HuH-7 (cell line): ENCODE measurements at places on chromosomes 3 and 15.

GRCh38 chr3:71414189-71414927 is 169.2 kb downstream of the FOXP1 start:
- DNase-seq: no peak

DNA sequence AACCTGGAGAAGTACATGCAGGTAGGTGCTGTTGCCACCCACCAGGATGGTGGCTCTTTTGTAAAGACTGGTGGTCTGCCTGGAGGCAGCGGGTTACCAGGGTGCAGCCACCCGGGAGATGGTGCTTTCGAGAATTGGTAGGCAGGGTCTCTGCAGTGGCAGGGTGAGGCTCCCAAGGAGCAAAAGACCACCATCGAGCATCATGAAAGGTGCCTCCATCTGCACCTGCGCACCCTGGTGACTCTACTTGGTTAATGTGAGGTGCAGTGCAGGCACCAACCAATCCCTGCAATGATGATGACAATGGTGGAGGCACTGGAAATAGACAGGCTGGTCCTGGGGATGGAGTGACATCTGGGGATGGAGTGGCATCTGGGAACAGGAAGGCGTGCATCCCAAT is 236.7 kb downstream of the ADAMTS17 start:
- no peak for DNase-seq

- DNase-seq: no peak
Measured at GRCh38 chr3:123158330-123158729, 43.4 kb upstream of the SEC22A start.

DNA sequence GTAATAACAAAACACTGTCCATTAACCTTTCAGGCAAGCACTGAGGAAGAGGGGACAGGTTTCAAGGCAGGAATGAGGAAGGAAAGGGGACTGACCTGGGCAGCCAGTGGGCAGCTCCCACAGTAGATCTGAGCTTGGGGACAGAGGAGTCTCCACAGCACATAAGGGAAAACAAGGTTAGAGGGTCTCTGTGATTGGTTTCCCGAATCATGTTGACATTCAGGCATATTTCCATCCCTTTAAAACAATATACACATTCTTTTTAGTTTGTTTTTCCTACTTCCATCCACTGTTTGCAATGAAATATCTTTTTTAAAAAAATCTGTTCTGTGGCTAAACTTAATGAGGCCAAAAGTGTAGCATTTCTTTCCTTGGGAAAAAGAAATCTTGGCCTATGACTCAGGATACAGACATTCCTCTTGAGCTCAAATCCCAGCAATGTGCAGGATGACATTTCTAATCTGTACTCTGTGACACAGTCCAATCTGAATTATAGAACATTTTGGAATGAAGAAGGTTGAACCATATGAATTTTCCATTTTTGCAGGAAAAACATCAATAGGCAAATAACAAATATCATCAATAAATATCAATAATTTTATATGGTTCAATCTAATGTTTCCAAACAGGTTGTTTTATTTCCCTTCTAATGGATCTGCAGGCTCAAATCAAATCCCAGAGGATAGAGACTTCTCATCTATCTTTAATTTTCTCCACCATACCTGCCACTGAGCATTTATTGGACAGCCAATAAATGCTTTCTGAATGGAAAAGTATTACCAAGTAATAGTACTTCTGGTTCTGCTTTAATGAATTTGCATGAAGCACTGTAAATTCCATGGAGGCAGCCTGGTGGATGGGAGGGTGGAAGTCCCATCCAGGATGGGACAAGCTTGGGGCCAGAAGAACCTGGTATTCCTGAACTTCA is 54.1 kb downstream of the ITGB5 start:
- DNase-seq: no peak

GRCh38 chr3:152258448-152259393 is 10.0 kb upstream of the MBNL1 start:
- DNase-seq: peak; percentile 13

DNA sequence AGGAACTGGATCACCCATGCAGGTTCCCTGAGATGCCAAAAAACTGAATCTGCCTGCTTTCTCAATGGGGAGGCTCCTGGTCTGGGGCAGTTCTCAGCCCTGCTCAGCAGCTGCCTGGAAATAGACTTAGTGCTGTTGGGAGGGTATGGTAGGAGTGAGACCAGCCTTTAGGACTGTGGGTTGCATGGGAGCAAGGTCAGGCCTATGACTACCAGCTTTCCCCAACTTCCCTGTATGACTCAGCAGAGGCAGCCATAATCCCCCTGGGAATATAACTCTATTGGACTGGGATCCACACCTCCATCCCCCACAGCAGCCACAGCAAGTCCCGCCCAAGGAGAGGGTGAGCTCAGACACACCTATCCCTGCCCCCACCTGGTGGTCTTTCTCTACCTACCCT is 87.0 kb downstream of the CFAP44 start:
- no peak for DNase-seq

DNA sequence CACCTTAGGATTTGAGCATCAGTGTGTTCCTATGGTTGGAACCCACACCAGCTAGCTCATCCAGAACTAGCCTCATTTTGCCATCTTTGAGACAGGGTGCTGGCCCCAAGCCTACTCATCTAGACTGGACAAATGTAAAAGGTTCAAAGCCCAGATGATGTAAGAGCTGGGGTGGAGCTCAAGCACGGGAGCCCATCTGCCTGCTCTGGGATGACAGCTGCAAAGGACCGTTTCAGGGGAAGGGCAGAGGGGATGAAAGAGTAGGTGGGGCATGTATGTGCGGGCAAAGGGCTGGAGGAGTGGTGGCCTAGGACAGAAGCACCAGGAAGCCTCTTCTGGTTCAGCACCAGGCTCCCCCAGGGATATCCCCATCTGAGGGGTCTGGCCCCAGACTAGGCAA is 15.8 kb downstream of the CLK3 start:
- no peak for DNase-seq
